Naive thymus-derived CD4-positive, alpha-beta T cell (primary cell): ENCODE measurements at places on chromosomes 2 and 18. TPM values are rescaled to one million over a fixed set of nuclear protein-coding genes. Genes with fewer than 3 reads are reported as not detected.

GRCh38 chr2:216066230-216066629 lies 15.4 kb downstream of the PECR start:
- no peak for DNase-seq
- H3K27me3 ChIP-seq, result no peaks in the 10 kb centered on the region
- no peak overlapping the region for H3K27ac ChIP-seq
- peaks cover 23% of the 10 kb centered on the region for H3K36me3 ChIP-seq
- H3K4me1 ChIP-seq, result peaks cover 7% of the 10 kb centered on the region

Gene COA5
- total RNA-seq, result 29.2 TPM

GRCh38 chr2:99420751-99421299 lies 69.0 kb downstream of the REV1 start:
- H3K27me3 ChIP-seq, result no peaks in the 10 kb centered on the region
- no peak for DNase-seq
- no peak overlapping the region for H3K4me3 ChIP-seq
- no peak overlapping the region for H3K27ac ChIP-seq

- H3K4me3 ChIP-seq, result no peak overlapping the region
- no peak for DNase-seq
- H3K27ac ChIP-seq, result no peak overlapping the region
- H3K27me3 ChIP-seq, result no peaks in the 10 kb centered on the region
- H3K36me3 ChIP-seq, result no peaks in the 10 kb centered on the region
Observed at GRCh38 chr2:9673914-9674481, 43.2 kb upstream of the YWHAQ start.

GRCh38 chr2:120740765-120741524 lies 5.3 kb downstream of the GLI2 start:
- no peaks in the 10 kb centered on the region for H3K36me3 ChIP-seq
- no peaks in the 10 kb centered on the region for H3K4me1 ChIP-seq

DNA sequence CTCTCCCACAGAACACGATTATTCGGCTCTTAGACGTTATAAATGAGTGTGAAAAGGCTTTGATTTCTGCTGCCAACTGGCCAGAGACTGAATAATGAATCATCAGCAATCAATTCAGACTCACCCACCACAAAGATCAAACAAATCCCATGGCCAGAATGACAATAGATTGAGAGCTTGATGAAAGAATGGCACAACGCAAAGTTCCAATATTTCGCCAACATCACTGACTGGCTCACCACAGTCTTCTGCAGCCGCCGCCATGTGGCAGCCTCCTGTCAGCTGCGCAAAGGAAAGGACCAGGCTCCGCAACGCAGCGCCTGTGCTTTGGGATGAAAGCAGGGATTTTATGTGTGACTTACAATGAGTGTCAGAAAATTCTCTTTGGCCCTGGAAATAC lies 104.4 kb upstream of the SOX11 start:
- H3K36me3 ChIP-seq, result no peaks in the 10 kb centered on the region
- DNase-seq, result no peak
- no peak overlapping the region for H3K27ac ChIP-seq
- H3K4me3 ChIP-seq, result no peak overlapping the region
- no peaks in the 10 kb centered on the region for H3K4me1 ChIP-seq

DNA sequence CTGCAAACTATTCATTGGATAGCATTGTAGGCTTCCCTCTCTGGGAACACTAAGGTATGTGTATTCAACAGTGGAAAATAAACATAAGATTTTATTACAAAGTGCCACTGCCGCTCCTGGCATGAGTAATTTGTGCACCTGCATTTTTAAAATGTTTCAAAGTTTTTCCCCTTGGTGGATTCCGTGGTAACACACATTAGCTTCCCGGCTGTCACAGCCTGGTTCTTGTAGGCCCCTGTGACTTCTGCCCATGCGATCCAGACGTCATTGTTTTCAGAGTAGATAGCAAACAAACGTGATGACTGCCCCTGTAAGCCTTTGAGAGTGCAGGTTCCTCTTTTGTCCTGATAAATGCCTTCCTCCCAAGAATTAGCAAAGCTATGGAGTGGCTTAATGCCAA lies 421.0 kb downstream of the ZNF521 start:
- DNase-seq, result no peak
- H3K4me1 ChIP-seq, result no peaks in the 10 kb centered on the region
- no peak overlapping the region for H3K4me3 ChIP-seq
- H3K27ac ChIP-seq, result no peak overlapping the region
- no peaks in the 10 kb centered on the region for H3K27me3 ChIP-seq
- H3K36me3 ChIP-seq, result no peaks in the 10 kb centered on the region

Gene VAPA
- total RNA-seq, result 123 TPM

GRCh38 chr2:217466805-217467204 lies 536.0 kb downstream of the TNS1 start:
- no peak overlapping the region for H3K4me3 ChIP-seq
- H3K4me1 ChIP-seq, result no peaks in the 10 kb centered on the region
- no peaks in the 10 kb centered on the region for H3K27me3 ChIP-seq
- DNase-seq, result no peak
- H3K27ac ChIP-seq, result no peak overlapping the region

DNA sequence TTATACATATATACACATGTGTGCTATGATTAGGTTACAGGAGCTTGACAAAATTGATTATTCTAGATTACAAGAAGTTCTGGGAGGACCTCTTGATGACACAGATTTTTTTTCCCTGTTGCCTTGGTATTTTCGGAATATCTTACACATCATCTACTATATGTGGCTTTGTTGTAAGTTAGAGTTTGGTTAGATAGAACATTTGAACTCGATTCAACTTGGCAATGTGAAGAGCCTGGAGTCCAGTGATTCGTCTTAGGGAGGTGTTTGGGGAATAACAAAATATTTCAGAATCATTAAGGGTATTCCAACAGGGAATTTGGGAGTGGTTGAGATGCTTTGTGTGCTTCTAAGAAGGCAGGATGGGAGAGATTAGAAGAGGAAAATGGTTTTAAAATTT lies 39.3 kb upstream of the EFEMP1 start:
- no peaks in the 10 kb centered on the region for H3K27me3 ChIP-seq
- H3K27ac ChIP-seq, result no peak overlapping the region
- H3K4me3 ChIP-seq, result no peak overlapping the region

DNA sequence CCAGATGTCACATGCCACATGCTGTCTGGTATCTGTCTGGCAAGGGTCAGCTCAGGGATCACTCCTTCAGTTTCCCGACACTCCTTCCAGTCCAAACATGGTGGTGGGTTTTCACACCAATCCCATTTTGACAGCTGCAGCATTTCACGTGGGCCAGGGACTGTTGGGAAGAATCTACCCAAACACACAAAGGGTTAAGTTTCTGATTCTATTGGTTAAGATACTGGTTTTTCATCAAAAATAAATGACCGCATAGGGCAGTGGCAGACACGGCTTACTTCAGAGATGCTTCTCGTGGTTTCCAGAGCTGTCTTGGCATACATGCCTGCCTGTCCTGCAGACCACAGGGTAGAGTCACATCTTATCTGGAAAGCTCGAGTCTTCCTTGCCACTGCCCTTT lies 79.7 kb downstream of the PSMG2 start:
- DNase-seq, result no peak
- H3K27ac ChIP-seq, result no peak overlapping the region
- H3K27me3 ChIP-seq, result no peaks in the 10 kb centered on the region
- H3K4me1 ChIP-seq, result no peaks in the 10 kb centered on the region
- no peak overlapping the region for H3K4me3 ChIP-seq

DNA sequence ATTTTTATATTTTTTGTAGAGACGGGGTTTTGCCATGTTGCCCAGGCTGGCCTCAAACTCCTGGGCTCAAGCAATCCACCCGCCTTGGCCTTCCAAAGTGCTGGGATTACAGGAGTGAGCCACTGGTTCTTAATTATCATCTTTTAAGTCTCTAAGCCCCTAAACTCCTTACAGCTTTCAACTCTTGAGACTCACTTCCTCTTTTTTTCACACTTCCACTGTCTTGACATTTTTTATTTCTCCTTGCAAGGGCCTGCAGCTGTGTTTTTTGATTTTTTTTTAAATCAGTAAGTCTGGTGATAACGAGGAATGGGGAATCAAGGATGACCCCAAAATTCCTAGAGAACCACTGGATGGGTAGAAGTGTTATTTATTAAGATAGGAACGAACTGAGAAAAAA lies 8.6 kb upstream of the ABCB11 start:
- no peaks in the 10 kb centered on the region for H3K4me1 ChIP-seq
- DNase-seq, result no peak
- no peak overlapping the region for H3K4me3 ChIP-seq
- H3K36me3 ChIP-seq, result no peaks in the 10 kb centered on the region
- no peak overlapping the region for H3K27ac ChIP-seq

DNA sequence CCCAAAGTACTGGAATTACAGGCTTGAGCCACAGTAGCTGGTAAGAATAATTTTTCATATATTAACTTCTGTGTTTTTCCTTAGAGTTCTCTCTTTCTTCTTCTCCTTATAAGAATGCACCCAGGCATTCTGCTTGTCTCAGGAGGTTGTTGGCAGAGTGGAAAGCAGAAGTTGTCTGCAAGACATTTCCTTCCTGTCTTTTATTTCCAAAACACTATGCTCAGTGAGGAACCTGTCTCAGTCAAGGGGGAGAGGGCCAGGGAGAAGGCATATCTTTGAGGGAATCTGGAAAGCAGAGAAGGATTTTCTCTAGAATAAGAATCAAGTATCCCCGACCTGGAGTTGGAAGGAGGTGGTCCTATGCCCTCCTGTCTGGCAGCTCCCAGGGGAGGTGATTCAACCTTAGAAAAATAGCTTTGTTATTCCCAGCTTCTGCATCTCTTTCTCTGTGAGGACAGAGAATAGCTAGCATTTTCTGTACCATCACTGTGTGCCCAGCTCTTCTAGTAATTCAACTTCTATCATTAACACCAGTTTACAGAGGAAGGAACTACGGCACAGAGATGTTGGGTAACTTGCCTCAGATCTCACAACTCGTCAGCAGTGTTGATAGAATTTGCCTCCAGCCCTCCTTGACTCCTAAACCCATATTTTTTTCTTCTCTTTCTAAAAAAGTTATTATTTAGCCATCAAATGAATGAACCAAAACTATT lies 3.8 kb upstream of the LPIN2 start:
- no peaks in the 10 kb centered on the region for H3K36me3 ChIP-seq
- peaks cover 42% of the 10 kb centered on the region for H3K4me1 ChIP-seq
- no peak for DNase-seq
- peak overlapping the region; percentile 56 for H3K27ac ChIP-seq

GRCh38 chr18:11808001-11808855 lies 43.0 kb upstream of the CHMP1B start:
- no peak overlapping the region for H3K27ac ChIP-seq
- no peak overlapping the region for H3K4me3 ChIP-seq
- H3K27me3 ChIP-seq, result no peaks in the 10 kb centered on the region
- no peaks in the 10 kb centered on the region for H3K36me3 ChIP-seq

Gene REG3G
- total RNA-seq, result not detected

GRCh38 chr2:188978291-188979081 lies 4.3 kb downstream of the COL3A1 start:
- no peak overlapping the region for H3K27ac ChIP-seq
- no peaks in the 10 kb centered on the region for H3K36me3 ChIP-seq
- no peaks in the 10 kb centered on the region for H3K4me1 ChIP-seq
- no peak for DNase-seq
- no peaks in the 10 kb centered on the region for H3K27me3 ChIP-seq
- no peak overlapping the region for H3K4me3 ChIP-seq

DNA sequence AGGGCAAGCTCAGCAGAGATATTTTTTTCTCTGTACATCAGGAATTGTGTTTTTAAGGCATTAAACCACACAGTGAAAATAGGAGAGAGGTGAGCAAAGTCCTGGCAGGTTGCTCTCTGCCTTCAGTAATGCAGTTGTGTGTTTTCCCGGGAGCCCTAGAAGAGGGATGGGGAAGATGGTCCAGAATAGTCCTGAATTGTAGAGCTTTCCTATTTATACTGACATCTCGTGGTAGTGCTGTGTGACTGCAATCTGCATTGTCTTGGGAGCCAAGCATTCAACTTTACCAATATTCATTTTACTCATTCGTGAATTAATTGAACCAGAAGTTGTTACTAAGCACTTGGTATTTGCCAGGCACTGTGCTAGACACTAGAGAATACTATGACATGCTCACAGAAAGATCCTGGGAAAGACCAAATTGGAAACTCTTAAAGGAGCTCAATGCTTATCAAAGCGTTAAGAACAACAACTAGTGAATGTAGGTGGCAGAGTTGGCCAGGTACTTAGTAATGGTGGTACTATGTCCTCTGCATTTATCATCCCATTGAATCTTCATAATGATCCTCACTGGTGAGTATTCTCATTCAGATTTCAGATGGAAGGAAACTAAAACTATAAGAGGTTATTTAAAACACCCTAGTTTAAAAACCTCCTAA lies 214.6 kb downstream of the TRIB2 start:
- no peak overlapping the region for H3K4me3 ChIP-seq
- H3K27ac ChIP-seq, result no peak overlapping the region
- no peaks in the 10 kb centered on the region for H3K4me1 ChIP-seq
- H3K27me3 ChIP-seq, result no peaks in the 10 kb centered on the region
- DNase-seq, result peak; percentile 33

DNA sequence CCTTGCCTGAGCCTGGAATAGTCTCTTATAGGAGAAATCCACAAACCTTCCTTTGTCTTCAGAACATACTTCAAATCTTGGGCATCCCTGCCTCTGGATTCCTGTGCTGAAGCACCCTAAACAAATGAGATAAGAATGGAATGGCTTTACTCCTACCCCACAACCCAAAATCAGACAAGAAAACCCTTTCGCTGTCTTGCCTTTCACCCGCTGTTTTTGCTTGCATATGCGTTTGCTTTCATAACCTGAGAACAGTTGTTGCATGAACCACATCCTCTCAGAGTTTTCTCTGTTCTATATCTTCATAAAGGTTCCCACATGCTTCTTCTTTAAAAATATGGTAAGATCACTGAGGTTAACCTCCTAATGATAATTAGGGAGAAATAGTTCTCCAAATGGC lies 132.1 kb upstream of the MAP3K20 start:
- H3K4me3 ChIP-seq, result no peak overlapping the region
- peak overlapping the region; percentile 47 for H3K27ac ChIP-seq
- peak; percentile 47 for DNase-seq
- H3K27me3 ChIP-seq, result peaks cover 4% of the 10 kb centered on the region
- H3K4me1 ChIP-seq, result peaks cover 25% of the 10 kb centered on the region

Gene ZBTB7C
- total RNA-seq, result not detected

Gene ASPRV1
- 2.4 TPM for total RNA-seq

Gene NMUR1
- 1.1 and 1.4 TPM in 2 replicates for total RNA-seq

Gene HRH4
- total RNA-seq, result 0.74 TPM

Gene SLC30A3
- total RNA-seq, result not detected

GRCh38 chr2:235025800-235026536 lies 74.2 kb downstream of the SH3BP4 start:
- no peak overlapping the region for H3K4me3 ChIP-seq
- H3K27me3 ChIP-seq, result no peaks in the 10 kb centered on the region
- DNase-seq, result no peak
- no peaks in the 10 kb centered on the region for H3K4me1 ChIP-seq
- H3K36me3 ChIP-seq, result no peaks in the 10 kb centered on the region
- no peak overlapping the region for H3K27ac ChIP-seq

- no peaks in the 10 kb centered on the region for H3K36me3 ChIP-seq
- no peak for DNase-seq
- H3K4me3 ChIP-seq, result no peak overlapping the region
- no peaks in the 10 kb centered on the region for H3K4me1 ChIP-seq
- no peaks in the 10 kb centered on the region for H3K27me3 ChIP-seq
Observed at GRCh38 chr2:67050622-67051021, 346.5 kb upstream of the ETAA1 start.

DNA sequence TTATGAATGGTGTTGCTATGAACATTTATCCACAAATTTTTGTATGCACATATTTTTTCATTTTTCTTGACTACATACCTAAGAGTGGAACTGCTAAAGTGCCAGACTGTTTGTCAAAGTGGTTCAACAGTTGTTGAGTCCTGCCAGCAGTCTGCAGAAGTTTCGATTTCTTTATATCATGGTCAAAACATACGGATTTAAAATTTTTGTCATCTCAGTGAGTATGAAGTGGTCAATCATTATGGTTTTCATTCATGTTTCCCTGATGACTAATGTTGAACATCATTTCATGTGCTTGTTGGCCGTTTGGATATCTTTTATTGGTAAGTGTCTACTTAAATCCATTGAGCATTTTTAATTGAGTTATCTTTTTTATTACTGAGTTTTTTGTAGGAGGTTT lies 39.2 kb downstream of the CCDC138 start:
- no peaks in the 10 kb centered on the region for H3K27me3 ChIP-seq
- no peaks in the 10 kb centered on the region for H3K36me3 ChIP-seq
